ENCODE measurements at places on chromosomes 2 and 18.

- no peak for DNase-seq
Observed at GRCh38 chr2:180742801-180743200, 237.6 kb upstream of the UBE2E3 start.

DNA sequence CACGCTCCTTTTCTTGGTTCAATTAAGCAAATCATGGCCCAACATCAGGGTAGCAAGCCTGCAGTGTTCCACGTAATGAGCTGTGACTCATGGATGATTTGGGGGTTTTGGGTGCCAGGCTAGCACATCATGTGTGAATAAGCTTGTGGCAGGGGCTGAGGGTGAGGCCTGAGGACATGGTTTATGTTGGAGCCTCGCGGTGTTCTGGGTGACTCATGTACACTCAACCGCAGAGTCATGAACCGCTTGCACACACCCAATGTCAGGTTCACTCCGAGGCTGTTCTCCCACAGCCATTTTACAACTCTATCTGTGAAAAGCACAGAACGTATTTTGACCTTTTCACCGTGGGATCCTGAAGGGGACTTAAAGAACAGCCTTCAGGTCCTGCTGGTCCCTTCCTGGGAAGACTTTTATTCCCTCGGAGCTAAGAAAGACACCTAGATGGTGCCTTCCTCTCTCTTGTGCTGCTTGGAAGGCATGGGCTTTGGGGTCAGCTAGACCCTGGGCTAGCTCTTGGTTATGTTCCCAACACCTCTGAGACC, 139.9 kb upstream of the ZEB2 start:
- peak; percentile 91 for DNase-seq

DNA sequence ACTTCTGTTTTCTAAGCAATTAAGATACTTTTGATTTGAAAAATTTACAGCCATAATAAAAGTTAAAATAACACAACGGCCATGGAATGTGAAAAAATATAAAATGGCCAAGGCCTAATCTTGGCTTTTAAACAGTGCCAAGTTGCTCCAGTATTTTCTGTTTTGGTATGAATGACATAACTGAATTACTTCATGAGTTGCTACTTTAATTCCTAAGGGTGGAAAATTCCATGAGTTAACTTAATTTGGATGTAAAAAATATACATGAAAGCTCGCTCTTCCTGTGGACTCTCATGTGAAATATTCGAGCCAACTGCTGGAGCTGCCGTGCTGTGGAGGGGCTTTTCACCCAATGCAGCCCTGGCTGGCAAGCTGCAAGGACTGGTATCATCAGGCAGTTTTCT, 286.0 kb upstream of the CCDC68 start:
- no peak for DNase-seq

GRCh38 chr18:36311026-36311570, 13.6 kb downstream of the FHOD3 start:
- DNase-seq, result no peak

DNA sequence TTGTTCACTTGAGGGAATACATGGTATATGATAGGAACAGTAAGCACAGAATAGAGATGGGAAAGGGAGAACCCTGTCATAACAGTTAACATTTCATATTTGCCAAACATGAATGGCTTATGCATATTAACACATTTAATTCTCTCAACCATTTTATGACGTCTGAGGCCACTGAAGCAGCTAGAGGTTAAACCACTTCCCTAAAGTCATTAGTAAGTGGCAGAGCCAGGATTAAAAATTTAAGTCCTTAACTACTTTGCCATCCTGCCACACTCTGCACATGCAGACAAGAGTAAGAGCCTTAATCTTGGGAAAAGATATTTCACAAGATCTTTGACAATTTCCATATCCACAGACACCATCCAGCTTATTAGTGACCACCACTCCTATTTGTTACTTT, 2.1 kb downstream of the LIPT1 start:
- DNase-seq, result no peak

- DNase-seq, result no peak
Observed at GRCh38 chr2:239005586-239005985, 157.7 kb downstream of the TWIST2 start.
